ENCODE measurements at places on chromosomes 2 and 18.

DNA sequence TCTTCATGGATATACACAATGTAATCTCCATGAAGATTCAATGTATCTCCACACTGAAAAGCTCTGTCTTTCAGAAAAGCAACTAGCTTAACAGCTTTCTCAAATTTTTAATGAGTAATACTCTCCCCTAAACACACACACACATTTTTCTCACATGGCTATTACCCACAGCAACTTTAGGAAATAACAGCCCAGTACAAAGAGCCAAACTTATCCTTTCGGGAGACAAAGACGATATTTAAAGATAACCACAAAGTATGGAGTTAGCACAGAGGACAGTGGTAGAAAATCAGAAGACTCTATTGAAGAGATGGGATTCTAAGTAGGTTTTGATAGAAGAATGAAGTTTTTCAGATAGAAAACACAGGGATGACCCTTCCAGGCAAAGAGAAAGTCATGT is 394.9 kb upstream of the TRIB2 start:
- DNase-seq: no peak

- no peak for DNase-seq
Observed at GRCh38 chr18:57834616-57835015, 31.5 kb upstream of the ATP8B1 start.

DNA sequence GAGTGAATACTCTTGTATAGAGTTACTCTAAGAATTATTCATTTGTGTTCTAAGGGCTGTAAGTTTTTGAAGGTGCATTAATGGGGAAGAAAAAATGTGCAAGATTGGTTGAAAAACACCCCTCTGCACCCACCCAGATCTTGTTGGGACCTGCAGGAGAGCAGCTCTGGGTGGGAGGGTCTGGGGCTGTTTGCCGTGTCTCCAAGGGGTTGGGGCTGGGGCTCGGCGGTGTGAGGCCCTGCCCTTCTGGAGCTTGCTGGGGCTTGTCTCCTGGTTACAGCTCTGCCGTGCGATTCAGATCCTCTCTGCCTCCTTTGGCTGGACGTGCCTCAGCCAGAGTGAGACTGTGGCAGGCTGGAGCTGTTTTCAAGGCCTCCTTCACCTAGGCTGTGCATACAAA is 26.1 kb downstream of the IGFBP2 start:
- no peak for DNase-seq

DNA sequence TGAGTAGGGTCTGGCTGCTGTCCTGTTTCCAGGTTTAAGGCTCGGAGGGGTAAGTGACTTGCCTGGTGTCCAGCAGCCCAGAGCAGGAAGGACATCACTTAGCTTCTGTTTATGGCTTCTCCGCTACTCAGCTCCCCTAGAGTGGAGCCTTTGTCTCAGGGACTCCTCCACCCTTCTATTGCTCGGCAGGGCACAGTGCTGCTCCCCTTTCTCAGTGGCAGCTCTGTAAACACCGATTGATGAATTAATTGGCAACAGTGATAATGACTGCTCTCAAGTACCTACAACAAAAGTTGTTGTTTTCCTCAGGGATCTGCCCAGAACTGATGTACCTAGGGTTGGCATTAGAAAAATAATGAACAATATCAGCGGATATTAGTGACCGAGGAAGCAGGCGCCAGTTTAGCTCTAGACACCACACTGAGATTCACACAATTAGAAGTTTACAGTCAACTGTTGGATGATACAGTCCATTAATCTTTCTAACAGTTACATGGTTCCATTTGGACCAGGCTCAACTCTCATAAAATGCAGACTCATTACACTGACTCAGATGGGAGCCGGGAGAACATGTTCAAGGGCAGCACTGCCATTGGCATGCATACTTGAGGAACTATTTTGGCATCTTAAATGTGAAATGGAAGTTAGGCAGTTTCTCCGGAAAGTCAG is 265.7 kb downstream of the MTX2 start:
- no peak for DNase-seq

GRCh38 chr18:45254709-45255082 is 360.6 kb upstream of the SLC14A2 start:
- DNase-seq: no peak

DNA sequence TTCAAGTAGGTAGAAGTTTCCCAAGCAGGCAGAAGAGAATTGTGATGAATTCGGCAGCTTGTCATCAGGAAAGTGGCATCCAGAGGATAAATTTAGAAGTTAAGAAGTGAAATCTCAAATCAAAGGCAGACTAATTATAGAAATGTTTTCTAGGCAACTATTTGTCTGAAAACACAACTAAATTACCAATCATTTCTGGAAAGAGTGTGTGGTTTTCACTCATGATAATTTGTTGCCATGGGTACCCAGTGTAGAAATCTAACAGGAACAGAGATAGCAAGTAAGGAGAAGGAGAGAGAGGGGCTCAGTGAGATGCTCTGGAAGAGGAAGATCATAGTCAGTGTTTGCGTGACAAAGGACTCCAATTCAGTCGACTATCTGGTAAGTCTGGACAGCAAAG is 208.1 kb downstream of the NCKAP5 start:
- no peak for DNase-seq

GRCh38 chr2:227853204-227853629 is 18.2 kb upstream of the DAW1 start:
- DNase-seq: no peak

GRCh38 chr2:109685453-109685852 is 71.3 kb downstream of the SOWAHC start:
- no peak for DNase-seq

DNA sequence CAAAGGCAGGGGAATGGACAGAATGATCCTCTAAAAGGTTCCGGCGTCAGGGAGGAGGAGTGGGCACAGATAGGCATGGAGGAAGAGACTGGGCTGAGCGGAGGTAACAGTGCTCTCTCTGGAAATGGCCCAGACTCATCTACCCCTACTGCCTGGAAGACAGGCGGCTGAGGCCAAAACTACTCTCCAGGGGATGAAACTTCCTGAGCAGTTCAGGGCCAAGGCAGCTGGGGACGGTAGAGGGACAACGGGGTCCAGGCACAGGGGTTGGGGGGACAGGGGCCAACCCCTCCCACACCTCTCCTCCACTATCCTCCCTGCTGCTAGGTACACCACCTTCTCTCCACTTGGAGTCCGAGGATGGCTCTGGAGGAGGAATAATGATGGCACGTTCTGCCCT is 94.3 kb downstream of the TNS1 start:
- no peak for DNase-seq

GRCh38 chr2:60549238-60549927 is 4.1 kb downstream of the BCL11A start:
- DNase-seq: no peak

DNA sequence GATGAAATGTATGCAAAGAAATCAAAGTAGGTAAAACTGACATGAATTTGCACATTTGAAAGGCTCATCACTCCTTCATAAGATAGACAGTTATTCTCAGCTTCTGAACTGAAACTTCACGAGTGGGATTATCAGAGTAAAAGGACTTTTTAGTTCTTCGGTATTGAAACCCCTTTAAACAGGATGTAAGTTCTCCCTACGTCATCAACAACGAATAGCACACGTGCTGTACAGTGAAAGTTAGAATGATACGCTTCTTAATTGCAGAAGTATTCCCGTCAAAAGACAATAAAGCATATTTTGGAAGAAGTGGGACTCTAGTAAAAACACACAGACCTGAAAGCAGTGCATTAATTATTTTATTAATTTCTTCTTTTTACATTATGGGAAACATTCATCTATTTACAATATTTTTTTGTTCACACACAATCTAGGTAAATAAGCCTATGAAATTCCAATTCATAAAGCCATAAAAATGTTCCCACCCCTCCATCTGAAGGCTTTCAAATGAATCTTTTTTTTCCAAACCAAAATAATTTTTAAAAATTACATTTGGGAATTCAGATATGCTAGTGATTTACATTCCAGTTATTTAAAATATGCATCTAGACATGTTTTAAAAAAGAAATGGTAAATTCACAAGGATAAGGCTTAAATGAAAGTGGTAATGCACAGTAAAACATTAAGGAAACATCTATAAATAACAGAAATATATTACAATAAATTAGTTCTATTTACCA is 45.9 kb downstream of the TGIF1 start:
- no peak for DNase-seq

GRCh38 chr2:66436581-66437001 is 1.7 kb downstream of the MEIS1 start:
- DNase-seq: no peak

DNA sequence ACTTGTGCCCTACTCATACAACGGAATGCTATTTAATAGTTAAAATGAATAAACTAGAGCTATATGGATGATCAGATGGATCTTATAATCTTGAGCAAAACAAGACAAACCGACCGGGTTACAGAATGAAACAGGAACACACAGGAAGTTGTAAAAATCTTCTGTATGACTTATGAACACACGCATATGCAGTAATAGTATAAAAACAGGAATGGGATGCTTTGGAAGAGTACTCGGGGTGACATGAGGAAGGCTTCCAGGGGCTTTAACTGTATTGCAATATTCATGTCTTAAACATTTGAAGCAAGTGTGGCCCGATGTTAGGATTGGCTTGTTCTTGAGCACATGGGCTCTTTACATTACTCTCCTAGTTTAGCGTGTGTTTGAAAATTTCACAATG is 14.9 kb upstream of the E2F6 start:
- no peak for DNase-seq

DNA sequence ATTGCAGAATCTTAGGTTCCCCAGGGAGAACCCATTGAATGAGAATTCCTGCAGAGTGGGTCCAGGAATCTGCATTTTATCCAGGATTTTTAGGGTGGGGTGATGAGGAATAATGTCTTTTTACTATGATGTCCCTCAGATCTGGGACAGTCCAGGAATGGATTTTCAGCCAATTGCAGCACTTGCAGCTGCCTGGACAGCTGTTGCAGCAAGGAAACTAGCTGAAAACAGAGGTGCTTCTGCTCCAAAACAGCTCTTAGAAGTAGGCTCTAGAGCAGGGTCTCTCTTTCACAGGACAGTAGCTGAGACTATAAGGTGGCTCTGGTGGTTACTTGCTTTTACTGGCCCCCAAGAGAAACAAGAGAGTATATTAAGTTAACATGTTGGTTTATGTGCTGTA is 9.1 kb downstream of the GLI2 start:
- no peak for DNase-seq

DNA sequence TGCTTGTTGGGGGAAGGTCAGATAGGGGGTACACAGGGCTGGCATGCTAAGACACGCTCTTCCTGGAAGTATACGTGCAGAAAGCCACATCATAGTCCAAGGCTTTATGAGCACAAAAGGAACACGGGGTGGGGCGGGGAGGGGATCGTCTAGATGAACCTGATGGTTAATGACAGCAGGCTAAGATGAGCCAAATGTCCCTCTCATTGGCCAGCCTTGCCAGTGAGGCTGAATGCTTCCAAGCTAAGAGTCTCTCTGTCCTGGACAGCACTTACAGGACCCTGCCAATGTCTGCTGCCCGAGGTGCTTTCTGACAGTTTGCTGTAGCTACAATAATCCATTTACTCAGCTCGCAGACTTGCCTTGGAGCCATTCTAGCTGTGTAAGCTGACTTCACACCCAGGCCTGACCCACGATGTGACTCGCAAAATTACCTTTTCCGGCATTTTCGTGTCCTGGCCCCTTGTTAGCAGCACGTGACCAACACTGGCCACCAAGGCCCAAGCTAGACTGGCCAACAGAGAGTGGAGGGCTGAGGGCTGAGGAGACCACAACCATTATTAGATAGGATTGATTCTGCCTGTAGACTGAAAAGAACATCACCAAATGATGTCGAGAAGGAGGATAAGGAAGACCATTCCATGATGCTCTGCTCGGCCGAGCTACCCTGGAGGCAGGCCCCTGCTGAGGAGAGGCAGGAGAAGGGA is 84.2 kb downstream of the MALT1 start:
- no peak for DNase-seq

DNA sequence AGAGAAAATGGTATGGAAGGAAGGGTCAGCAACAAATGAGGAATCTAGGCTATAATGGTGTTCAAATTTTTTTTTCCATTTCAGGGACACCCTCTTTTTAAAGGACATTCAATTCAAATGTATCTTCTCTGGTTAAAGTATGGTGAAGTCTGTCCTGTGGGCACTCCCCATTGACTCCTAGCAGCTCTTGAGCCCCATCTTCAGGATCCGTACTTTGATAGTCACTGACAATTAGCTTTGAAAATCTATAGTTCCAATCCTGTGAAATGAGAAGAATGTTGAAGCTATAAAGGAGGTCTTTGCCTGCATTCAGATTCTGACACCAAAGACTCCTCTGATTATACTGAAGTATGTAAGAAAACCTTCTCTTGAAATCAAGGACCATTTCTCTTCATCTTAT is 43.3 kb downstream of the KCNH7 start:
- no peak for DNase-seq

DNA sequence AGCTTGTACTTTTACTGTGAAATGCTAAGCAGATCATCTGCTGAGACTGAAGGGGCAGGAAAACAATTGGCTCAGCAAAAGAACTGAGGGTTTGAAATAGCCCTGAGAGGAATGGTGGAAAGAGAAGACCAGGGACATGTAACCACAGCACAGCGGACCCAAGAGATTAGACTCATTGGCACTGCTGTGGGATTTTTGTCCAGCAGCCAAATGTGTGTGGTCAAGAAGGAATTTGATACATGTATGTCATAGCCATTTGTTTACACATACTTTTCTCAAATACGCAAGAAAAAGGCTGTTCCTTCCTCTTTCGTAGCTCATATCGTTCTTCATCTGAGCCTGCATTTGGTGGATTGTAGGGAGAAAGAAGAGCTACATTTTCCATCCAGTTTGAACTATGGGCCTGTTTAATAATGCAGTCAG is 73.8 kb downstream of the TRABD2A start:
- no peak for DNase-seq

DNA sequence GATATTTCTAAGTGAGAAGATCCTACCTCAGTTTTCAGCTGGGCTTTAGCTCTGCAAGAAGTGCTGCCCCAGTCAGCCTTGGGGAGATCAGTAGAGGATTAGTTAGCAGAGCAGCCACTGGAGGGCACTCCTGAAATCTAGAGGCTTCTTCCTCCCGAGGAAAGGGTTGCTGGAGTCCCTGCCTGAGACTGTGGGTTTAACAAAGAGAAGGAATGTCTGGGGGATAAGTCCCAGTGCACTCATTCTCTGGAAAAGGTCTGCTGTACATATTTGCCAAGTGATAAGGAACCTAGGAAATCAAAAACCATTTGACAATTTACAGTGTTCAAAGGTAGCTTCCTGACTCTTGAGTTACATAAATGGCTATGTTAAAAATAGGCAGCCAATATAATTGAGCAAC is 207.2 kb downstream of the SLC8A1 start:
- no peak for DNase-seq

Measured in activated T-helper 1 cell treated with anti-CD3 and anti-CD28 coated beads, Interleukin-2, amount 50 U/mL, for 16 hours (primary cell).